ENCODE measurements at places on chromosomes 5 and 9.
A peak's percentile ranks its signal among the peaks of the same experiment; 100 is the strongest.

GRCh38 chr9:118091226-118091625, 387.0 kb downstream of the TLR4 start:
- DNase-seq, result no peak

DNA sequence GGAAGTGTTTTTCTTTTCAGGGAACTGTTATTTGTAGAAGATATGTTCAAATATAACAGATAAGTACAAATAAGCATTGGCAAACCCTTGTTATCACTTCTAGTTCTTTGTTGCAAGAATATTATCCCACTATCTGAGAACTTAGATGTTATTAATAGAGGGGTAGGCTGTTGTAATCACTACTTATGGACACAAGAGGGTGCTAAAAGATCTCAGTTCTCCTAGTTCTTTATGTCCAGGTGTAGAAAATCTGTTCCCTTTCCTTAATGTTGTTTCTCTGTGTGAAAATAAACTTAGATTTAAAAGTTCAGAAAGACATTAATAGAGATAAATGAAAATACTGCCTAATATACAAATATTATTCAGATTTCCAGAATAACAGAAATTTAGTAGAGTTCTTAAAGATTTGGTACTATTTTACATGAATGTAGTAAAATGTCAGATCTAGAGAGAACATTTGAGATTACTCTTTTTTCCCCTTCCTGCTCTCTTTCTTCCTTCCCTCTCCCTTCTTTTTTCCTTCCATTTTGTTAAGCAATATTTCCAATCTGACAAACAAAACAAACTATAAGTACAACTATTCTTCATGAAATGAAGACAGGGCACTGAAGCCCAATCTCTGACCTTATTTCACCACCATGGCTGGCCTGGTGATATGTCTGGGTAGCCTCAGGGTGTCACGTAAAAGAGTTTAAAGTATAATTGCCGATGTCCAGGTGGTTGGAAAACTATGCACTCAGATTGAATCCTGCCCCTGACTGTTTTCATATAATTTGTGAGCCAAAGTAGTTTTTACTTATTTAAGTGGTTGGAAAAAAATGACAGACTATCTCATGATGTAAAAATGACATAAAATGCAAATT, 43.6 kb upstream of the C5orf46 start:
- DNase-seq, result no peak

GRCh38 chr5:140108093-140109017, 5.6 kb upstream of the PURA start:
- no peak for DNase-seq

GRCh38 chr5:96844481-96844990, 31.8 kb upstream of the ERAP2 start:
- DNase-seq, result no peak

- DNase-seq, result no peak
Measured at GRCh38 chr5:167773668-167774301, 517.7 kb upstream of the WWC1 start.

- DNase-seq, result no peak
Measured at GRCh38 chr5:30112867-30113266, 1080.6 kb upstream of the CDH6 start.

DNA sequence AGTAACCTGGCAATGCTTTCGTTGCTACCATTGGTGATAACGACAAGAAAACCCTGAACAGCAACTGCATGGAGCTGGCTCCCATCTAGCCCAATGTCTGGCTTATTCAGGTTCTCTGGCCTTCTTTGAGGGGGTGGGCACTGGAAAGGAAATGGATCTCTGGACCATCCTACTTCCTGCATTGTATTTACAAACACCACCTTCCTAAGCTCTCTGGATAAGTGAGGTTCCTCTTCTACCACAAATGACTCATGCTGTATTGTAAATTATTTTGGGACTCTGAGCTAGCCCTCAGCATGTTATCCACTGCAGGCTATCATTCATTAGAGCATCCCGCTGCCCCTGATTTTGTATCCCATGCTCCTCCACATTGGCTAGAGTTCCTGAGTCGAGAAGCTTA, 136.9 kb upstream of the KLF9 start:
- DNase-seq, result no peak

DNA sequence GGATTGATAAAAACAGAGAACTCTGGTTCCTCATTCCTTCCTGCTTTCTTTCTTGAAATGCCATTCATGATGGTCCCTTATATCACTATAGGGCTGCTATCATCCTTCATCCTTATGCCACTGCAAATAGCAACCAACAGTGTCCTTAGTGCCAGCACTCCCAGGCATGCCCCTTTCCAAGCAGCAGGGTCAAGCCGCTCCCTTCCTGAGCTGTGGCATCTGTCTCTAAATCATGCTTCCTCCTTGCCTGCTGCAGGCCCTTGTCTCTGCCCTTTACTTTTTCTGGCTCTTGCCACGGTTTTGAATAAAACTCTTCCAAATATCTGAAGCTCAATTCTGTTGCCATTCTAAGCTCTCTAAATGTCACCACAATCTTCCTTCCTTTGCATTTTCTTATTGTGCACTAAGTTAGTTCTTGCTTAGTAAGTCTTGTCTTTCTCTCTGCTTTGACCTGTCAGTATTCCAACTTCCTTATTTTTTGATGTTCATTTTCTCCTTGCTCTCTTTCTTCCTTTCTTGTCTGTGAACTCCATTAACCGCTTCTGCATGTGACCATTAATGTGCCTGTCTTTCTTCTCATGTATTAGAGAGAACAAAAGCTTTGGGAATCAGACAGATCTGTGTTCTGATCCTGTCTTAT, 19.9 kb downstream of the TLR4 start:
- no peak for DNase-seq

GRCh38 chr9:130490981-130491380, 46.2 kb downstream of the ASS1 start:
- DNase-seq, result no peak

DNA sequence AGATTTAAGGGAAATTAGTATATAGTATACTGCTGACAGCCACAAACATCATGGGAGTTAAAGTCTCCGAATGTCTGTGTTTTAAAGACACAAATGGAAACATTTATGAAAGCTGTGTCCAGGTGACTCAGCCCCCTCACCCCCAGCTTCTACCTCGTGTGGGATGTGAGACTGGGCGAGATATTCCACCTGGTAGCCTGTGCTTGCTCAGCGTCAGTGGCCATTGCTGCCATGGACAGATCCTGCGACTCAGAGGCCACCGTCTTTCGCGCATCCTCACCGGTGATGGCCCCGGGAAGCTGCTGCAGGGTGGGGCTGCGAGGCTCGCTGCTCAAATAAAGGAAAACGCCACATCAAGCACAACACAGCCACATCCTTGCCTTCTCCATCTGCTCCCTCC, 31.2 kb upstream of the EXOC3 start:
- DNase-seq, result no peak

- no peak for DNase-seq
Measured at GRCh38 chr5:32707418-32707997, 3.6 kb upstream of the NPR3 start.

DNA sequence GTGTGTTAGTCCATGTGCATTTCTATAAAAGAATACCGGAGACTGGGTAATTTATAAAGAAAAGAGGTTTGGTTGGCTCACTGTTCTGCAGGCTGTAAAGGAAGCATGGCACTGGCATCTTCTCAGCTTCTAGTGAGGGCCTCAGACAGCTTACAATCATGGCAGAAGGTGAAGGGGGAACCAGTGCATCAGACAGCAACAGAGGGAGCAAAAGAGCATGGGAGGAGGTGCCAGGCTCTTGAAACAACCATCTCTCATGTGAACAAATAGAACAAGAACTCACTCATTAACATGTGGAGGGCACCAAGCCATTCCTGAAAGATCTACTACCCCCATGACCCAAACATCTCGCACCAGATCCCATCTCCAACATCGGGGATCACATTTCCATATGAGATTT, 89.2 kb upstream of the IL33 start:
- no peak for DNase-seq

- DNase-seq, result no peak
Measured at GRCh38 chr5:8394965-8395364, 526.0 kb downstream of the MTRR start.

DNA sequence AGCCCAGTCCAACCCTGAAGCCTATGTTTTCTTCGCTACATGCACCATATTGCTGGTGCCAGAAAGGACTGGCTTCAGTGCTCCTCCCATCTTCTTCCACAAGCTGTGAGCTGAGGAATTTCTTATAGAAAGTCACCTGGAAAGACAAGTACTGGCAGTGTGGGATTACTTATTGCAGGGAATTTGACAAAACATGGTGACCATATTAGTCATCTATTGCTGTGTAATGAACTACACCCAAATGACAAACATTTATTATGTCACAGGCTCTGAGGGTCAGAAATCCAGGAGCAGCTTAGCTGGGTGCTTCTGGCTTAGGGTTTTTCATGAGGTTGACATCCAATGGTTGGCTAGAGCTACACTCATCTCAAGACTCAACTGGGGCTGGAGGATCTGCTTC, 75.5 kb downstream of the ENTREP1 start:
- DNase-seq, result no peak

DNA sequence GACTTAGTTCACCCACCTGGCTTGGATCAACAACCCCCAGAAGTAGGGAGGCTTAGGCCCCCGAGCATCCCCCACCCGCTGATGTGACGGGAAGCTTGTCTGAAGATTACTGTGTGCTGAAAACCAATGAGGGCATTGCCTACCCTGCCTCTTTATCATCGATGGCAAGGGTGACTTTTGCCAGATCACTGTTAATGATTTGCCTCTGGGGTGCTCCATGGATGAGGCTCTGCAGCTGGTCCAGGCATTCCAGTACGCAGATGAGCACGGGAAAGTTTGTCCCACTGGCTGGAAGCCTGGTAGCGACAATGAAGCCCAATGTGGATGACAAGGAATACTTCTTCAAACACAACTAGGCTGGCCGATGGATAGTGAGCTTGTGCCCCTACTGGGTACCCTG, 22.0 kb downstream of the RUFY1 start:
- DNase-seq, result no peak

DNA sequence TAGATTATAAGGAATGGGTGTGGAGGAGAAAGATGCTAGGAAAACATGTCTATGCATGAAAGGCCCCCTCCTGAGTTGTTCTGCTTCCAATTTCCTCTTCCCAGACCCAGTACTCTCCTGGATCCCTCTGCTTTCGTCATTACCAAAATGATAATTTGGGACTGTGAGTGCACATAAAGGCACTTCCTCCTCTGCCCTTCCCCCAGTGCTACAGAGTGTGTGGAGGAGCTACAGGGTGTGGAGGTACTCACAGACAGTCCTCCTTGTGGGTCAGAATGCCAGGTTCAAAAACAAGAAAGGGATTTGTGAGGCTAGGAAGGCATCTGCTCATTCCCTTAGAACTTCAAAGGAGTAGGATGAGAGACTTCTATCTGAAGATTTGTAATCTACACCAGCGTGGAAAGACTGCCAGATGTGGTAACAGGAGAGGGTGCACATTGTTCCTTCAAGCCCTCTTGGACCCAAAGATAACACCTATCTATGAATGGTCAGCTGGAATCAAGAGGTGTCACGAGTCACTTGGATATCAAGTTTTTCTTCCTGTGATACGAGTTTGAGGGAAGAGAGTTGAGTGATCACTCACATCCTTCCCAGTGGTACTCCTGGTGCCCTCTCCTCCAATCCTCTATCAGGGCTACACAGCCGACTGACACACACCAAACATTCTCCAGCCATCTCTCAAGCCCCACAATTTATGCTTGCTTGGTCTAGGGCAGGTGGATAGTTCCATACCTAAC, 201.1 kb downstream of the EPB41L4A start:
- no peak for DNase-seq

- no peak for DNase-seq
Measured at GRCh38 chr5:143036146-143036927, 266.2 kb downstream of the ARHGAP26 start.

GRCh38 chr5:85278193-85278592, 893.5 kb upstream of the EDIL3 start:
- DNase-seq, result no peak

GRCh38 chr9:112555844-112556482, 69.3 kb downstream of the KIAA1958 start:
- DNase-seq, result no peak

DNA sequence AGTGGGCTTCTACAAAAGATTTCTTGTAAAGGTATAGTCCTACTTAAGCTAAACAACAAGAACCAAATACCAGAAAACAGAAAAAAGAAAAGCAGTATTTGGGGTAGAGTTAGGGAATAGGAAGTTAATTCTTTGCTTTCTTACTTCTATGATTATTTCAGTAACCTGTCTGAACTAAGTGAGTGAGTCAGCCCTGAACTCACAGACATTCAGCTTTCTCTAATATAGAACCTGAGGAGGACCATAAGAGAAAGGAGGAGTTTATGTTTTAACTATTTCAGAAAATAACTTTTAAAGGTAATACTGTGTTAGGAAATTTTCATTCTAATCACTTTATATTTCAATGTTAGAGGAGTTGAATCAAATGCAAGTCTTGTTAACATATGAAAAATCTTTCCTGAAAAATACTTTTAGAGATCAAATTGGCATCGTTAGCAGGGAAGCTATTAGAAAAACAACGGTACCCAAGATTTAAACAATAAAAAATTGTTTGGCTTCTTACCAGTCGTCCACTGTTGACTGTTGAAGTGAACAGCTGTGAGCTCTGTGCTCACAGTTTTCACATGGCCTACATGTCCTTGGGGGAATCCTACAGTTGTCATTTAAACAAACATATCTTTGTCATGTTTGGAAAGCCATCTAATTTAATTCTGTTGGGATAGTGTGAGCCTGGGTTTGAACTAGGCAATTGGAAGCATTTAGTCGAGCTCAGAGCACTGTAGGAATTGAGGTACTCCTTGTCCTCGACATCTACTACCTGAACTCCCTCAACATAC, 19.9 kb upstream of the ZFAND5 start:
- no peak for DNase-seq

DNA sequence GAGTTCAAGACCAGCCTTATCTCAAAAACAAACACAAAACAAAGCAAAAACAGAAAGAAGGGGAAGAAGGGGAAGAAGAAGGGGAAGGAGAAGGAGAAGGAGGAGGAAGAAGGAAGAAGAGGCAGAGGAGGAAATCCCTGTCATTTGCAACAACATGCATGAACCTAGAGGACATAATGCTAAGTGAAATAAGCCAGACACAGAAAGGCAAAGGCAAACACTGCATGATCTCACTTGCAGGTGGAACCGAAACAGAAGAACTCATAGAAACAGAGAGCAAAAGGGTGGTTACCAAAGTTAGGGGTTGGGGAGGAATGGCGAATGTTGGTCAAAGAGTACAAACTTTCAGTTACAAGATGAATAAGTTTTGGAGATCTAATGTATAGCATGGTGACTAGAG, 135.4 kb downstream of the UGCG start:
- no peak for DNase-seq

- DNase-seq, result peak; percentile 4
Measured at GRCh38 chr5:115068239-115069086, 101.2 kb downstream of the TRIM36 start.

GRCh38 chr5:109825450-109825849, 135.7 kb downstream of the MAN2A1 start:
- no peak for DNase-seq

GRCh38 chr9:24731754-24732153, 186.1 kb upstream of the IZUMO3 start:
- no peak for DNase-seq

- no peak for DNase-seq
Measured at GRCh38 chr5:102682101-102682647, 72.9 kb upstream of the PAM start.
